ENCODE measurements at places on chromosomes 2 and 18.

GRCh38 chr2:230706053-230706521 is 6.6 kb upstream of the CAB39 start:
- DNase-seq = no peak

DNA sequence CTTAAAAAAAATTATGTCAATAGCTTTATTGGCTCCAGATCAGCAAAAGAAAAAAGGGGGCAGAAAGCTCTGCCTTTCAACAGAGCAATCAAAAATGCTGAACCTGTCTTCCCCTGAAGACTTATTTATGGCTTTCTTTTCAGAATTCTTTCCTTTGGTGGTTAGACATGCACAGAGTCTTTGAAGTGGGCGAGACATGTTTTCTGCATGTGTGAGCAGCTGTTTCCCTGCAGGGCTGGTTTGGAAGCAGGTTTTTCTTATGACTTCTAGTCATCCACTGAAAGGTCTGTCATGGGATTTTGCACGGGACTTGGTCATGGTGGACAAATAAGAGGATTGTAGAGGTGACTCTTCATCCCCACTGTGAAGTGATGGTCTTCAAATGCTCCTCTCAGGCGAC is 160.3 kb downstream of the VAPA start:
- DNase-seq = no peak

DNA sequence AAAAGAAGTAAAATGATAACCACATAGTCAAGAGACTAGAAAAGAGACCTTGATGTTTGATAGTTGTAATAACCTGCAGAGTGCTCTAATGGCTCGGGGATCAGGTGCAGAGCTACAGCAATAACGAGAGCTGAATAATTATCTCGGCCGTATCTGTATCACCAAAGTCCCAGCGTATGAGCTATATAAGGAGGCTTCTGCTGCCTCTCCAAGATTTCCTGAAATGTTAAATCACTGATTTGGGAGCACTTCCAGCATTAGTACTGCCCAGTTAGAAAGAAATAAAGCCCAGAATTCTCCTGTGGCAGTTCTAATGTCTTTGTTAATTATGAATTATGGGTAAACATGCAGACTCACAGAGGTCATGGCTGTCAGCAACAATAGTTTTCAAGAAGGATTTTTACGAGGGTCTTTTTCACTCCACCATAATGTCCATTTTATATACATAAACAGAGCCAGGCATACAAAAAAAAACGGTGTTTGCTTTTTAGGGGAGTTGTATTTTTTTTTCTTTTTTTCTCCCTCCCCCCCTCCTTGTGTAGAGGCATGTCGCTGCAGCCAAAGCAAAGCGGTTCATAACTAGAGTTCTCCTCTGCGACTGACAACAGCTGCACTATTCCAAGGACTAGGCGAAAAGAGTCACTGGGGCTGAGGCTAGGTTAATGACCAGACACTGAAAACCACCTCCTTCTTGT is 168.3 kb upstream of the VRK2 start:
- no peak for DNase-seq

DNA sequence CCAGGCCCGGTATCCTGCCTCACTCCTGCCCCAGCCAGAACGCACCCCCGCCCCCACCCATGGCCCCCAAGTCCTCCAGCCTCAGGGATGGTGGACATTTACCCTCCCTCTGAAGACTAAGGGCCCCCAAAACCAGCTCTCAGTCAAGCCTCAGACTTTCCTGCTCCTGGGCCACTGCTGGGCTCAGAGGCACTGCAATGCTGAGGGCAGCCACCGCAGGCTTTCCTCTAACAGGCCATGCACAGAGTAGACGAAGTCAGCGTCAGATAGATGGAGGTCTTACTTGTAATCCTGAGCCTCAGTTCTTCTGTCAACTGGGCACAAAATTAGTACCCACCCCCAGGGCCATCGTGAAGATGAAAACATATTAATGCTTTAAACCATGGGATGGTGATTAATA is 92.6 kb downstream of the TTC32 start:
- no peak for DNase-seq

- no peak for DNase-seq
Measured at GRCh38 chr2:66001538-66001937, 433.4 kb upstream of the MEIS1 start.

DNA sequence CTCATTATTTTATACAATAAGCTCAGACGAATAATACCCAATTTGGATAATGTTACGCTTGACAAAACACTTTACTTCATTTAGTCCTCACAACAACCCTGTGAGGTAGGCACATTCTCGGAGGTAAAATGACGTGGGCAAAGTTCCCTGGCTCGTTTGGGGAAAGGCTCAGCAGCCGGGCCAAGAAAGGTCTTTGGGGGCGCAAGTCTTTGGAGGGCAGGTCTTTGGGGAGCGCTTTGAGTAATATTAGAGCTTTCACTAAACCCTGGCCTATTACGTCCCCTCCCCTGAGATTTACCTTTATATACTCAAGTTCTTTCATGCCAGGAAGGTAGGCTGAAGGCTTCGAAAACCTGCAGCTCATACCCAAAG is 427 bp downstream of the RBKS start:
- peak; percentile 42 for DNase-seq

GRCh38 chr2:15932394-15933183 is 7.8 kb upstream of the MYCN start:
- no peak for DNase-seq

DNA sequence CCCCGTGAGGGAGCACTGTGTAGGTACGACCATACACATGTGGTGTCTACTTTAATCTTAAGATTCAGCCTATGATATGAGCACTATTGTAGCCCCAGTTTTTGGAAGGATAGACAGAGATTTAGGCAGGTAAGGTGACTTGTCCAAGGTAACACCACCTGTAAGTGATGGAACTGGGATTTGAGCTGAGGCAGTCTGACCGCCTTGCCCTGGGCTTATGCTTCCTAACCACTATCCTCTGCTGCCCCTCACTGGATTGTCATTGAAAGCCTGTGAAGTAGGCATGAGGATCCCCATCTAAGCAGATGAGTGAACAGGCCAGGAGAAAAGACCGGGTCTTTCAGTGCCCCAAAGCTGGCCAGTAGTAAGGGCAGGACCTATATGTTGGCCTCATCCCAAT is 343.8 kb downstream of the CYRIA start:
- DNase-seq = no peak

DNA sequence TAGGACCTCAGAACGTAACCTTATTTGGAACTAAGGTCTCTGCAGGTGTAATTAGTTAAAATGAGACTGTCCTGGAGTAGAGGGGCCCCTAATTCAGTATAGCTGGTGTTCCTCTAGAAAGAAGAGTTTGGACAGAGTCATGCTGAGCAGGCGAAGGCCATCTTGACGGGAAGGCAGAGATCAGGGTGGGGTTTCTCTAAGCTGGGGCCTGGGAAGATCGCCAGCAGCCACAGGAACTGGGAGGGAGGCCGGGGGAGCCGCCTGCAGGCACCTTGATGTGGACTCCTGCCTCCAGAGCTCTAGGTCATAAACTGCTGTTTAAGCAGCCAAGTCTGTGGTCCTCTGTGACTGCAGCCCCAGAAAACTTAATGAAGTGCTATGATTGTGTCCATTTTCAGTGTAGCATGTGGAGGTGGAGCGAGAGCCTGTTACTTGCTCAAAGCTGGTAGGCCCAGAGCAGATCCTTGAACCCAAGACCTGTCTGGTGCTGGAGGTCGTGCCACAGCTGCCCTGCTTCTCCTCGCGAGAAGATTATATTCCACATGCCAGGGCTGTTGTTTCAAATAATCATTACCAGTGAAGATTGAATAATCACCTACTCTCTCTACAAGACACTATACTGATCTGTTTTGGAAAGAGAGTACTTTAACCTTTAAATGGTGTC is 105.7 kb downstream of the TPO start:
- no peak for DNase-seq

GRCh38 chr2:46802665-46803546 is 112.7 kb downstream of the MCFD2 start:
- DNase-seq = no peak

- no peak for DNase-seq
Measured at GRCh38 chr2:17849275-17849674, 29.2 kb upstream of the KCNS3 start.

DNA sequence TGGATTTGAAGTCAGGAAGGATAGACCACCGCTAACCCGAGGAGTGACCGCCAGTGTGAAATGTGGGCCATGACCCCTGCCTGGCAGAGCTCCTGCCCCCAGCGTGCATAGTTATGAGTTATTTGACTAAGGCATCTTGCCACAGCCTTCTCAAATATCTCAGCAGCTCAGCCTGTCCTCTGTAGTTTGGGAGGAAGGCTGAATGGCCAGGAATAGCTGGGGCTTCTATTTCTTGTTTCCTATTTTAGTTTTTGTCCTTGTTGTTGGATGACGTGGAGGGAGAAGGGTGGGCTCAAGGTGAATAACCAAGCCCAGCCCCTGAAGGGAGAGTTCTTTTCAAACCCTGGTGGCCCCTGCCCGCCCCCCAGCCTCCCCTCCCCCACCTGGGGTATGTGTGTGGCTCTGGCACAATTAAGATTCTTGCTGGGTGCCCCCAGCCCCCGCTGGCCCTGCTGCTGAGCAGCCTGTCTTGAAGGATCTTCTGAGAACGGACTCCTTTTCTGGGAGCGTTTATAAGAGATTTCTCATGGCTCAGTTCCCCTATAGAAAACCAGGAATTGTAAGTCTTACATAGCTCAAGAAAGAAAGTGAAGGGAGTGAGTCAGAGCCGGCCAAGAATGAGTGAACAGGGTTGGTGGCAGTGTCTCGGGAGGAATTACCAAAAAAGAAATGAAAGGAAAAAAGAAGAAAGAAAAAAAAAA is 157.4 kb downstream of the GLI2 start:
- no peak for DNase-seq

DNA sequence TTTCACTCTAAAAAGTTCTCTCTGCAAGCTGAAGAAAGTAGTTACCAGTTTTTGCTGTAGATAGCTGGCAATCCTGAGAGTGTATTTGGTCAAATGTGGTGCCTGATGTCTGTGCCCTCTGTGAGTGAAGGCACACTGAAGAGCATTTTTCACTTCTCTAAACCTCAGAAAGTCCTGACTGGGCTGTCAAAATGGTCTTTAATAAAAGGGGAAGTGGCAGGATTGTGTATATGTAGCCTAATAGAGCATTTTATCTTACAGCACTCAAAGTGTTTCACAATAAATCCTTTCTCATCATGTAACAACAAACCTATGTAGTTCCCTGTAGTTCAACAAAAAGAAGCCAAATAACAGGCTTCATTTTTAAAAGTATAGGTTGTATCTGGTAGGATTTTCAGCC is 1552.3 kb upstream of the SLC39A10 start:
- no peak for DNase-seq

DNA sequence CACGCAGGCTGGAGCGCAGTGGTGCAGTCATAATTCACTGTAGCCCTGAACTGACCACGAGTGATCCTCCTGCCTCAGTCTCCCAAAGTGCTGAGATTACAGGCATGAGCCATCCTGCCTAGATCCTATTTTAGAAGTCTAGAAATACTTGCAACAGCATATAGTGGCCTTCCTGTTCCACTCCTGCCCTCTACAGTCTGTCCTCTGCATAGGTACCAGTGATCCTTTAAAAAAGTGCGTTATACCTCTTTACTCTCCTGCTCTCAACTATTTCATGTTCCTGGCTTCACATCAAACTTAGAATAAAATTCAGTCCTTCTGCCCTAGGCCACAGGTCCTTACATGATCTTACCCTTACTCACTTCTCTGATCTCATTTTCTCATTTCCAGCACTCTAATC is 6.0 kb downstream of the COMMD1 start:
- DNase-seq = no peak

DNA sequence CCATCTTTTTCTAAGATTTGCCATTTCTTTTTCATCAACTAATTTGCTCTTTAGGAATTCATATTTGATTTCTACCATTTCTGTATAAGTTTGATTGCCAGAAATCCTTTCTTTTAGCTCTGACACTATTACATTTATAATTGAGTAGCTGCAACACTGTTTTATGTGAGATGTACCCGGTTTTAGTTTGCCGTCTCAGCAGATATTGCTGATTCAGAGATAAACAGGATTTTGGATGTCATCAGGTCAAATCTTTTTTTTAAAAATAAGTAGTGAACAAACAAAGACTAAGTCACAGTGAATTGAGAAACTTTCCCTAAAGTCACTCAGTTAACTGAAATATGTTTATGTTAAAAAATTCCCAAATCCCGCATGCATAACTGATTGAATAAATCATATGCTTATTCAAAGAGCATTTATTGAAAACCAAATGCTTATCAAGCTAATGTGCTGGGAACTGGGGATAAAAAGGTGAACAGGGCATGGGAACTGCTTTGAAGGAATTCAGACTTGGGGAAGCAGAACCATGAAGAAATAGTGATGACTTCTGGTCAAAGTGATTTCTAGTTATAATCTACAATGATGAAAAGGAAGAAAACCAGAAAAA is 19.5 kb upstream of the CCDC102B start:
- no peak for DNase-seq

GRCh38 chr2:183927406-183928325 is 670.7 kb upstream of the ZNF804A start:
- no peak for DNase-seq

DNA sequence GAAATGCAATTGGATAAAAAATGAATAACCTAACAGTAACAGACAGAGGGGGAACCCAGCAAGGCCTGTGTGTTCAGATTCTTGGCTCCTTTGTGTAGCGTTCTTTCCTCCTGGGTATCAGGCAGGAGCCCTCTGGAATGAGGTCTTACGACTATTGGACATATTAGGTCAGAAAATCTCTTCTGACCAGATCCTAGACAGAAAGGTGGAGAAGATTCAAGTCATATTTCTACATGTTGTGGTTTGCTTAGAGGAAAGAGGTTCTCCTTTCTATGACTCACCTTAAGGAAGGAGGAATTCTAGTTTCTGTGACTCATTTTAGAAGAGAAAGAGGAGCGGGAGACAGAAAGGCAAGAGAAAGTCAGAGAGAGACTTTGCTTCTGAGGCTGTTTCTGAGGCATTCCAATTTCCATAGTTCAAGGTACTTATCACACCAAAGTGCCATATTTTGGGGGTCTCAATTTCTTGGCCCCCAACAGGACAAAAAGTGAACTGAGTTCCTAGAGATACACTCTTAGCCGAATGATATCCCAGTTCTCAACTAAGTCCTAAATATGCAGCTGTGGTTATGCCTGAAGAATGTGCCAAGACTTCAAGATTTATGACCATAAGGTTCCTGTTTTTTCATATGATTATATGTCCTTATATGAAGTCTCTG is 618.6 kb downstream of the ZEB2 start:
- DNase-seq = no peak

- no peak for DNase-seq
Measured at GRCh38 chr2:219737270-219737691, 109.9 kb downstream of the SLC4A3 start.

GRCh38 chr2:8456151-8457091 is 225.4 kb upstream of the ID2 start:
- DNase-seq = peak; percentile 55

- DNase-seq = no peak
Measured at GRCh38 chr18:56166914-56167313, 471.5 kb downstream of the TXNL1 start.

- no peak for DNase-seq
Measured at GRCh38 chr18:53508529-53508928, 715.9 kb downstream of the MBD2 start.

- DNase-seq = no peak
Measured at GRCh38 chr18:477565-477964, 22.9 kb downstream of the COLEC12 start.
